ENCODE measurements at places on chromosomes 12 and 14.

DNA sequence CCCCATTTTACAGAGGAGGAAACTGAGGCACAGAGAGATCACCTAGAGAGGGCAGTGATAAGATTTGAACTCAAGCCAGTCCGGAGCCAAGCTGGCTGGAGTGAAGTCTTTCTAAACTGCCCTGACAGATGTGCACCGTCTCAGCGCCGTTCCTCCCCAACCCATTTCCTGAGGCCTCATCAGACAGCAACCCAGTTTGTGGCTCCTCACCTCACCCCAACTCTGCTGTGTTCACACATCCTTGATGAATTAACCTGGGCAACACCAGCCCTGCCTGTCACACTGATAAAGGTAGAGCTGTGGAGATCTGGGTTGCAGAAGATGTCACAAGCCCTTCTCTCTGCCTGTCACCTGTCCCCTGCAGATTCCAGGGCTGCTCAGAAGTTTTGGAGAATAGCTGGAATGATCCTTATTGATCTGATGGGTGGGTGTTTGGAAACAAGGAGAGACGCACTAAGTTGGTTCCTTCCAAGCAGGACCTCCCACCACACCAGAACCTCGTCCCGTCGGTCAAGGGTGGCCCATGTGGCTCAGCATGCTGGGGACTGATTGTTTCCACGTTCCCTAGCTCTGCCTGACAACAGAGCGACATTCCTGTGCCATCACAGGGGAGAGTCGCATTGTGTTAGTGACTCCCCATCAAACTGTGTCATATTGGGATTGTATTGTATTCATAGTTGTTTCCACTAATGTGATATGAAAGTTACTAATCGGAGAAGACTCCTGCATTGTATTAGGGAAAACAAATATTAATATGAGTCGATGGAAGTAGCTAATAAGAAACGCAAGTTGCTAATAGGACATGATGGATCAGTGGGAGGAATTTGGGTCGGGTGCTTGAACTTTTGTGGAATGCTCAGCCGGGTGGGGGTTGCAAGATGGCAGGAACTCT lies 200.6 kb downstream of the PHETA1 start:
- DNase-seq, result no peak

DNA sequence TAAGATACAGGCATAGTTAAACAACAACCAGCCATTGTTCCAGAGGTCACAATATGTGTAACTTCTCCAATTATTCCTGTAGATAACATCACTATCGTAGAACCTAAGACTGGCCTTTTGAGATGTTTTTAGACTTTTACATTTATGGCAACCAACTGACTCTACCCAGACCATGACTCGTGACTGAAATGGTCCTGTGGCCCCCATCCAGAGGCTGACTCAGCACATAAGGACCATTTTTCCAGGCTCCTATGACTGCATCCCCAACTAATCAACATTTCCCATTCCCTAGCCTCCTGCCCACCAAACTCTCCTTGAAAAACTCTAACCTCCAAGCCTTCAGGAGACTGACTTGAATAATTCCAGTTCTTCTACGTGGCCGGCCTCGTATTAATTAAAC lies 52.6 kb upstream of the NID2 start:
- DNase-seq, result no peak

DNA sequence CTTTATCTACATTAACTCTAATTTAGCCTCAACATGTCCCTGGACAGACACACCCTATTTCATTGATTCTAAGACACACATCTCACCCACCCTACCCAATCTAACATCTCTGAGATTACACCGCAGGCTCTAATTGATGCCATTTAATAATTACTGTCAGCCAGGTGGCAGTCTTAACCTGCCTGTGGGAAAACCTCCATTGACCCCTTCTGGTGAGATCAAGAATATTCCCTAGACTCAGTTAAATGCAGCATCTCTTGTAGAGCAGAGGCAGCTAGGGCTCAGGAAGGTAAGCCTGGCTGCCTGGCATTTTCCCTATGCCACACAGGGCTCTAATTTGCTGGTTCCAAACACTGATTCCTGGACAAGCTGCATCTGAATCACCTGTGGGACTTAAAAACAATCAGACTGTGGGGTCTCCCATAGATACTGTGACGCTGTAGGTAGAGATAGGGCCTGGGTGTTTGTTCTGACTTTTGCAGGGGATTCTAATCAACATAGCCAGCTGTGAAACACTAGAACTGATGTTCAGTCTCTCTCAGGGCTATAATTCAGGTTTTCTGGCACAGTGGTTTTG lies 14.3 kb downstream of the MCRS1 start:
- DNase-seq, result no peak

GRCh38 chr12:109577311-109577710 lies 3.7 kb downstream of the MVK start:
- DNase-seq, result no peak

DNA sequence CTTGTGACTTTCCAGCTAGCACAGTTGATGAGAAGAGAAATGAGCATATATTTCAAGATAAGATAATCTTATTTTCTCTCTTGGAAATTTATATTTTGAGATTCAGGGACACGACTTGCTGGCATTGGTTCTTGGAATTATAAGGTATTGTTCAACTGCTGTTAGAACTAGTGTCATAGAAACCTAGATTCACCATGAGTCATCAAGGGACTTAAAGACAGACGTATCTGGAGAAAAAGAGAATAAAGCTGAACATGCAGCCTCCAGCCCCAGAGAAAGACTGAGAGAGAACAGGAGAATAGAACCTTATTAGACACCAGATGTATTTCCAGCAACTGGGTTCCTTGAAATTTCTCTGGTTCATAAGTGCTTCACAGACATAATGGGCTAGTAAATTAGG lies 194.4 kb upstream of the PPFIA2 start:
- no peak for DNase-seq
